ENCODE measurements at places on chromosomes 12 and 14. TPM values are rescaled to one million over a fixed set of nuclear protein-coding genes. Genes with fewer than 3 reads are reported as not detected.

DNA sequence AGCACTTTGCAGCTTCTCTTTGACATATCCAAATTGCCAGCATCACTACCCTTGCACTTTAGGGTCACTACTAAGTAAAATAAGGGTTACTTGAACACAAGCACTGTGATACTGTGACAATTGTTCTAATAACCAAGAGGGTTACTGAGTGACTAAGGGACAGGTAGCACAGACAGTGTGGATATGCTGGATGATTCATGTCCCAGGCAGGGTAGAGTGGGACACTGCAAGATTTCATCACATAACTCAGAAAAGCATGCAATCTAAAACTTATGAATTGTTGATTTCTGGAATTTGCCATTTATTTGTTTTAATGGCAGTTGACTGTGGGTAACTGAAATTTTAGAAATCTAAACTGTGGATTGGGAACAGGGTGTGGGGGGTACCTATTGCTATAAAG, 218.8 kb downstream of the KITLG start:
- no peak for DNase-seq

DNA sequence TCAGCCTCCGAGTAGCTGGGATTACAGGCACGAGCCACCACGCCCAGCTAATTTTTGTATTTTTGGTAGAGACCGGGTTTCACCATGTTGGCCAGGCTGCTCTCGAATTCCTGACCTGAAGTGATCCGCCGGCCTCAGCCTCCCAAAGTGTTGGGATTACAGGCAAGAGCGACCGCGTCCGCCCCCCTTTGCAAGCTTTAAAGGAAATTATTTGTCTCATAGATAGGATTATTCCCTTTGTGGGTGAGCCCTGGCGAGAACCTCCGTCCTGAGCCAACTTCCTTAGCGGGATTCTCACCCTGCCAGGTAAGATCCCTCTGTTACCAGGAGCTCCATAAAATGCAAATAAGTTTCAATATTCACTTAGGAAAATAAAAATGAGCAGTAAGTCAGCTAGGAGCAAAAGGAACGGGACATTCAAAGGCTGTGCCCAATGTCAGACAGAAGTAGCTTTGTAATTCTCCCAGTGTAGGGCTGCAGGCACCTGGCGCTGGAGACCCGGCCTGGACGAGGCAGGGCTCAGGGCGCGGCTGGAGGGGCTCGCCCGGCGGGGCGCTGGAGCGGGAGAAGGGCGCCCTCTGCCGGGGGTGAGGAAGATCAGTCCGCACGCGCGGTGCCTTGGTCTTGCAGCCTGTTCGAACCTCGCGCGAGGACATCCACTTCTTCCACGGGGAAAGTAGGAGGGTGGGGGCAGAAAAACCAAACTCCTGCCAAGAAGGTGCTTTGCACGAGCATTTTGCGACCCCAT, 47.2 kb upstream of the PLXNC1 start:
- peak; percentile 94 for DNase-seq

GRCh38 chr12:51593539-51593938, 2.5 kb downstream of the SCN8A start:
- no peak for DNase-seq

LPAR5 gene
- 16.1 TPM for total RNA-seq

GRCh38 chr12:124917135-124917840, 2.8 kb upstream of the UBC start:
- DNase-seq, result peak; percentile 98

DNA sequence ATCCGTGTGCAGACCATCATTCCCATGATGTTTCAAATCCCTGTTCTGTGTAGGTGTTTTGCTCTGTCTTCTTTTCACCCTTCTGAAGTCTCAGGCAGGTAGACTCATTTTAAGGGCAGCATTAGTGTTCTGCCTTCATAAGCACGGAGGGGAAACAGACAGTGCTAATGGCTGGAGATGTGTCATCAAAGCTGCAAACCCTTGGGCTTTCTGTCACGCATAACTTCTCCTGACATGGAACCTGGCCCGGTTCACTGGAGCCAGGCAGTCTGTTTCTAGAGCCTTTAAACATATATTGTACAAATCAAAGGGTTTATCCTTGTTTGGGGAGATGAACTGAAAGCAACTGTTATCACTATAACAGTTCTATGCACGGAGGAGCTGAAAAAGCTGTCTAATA, 141.4 kb downstream of the TMEM132D start:
- no peak for DNase-seq

TMEM253 gene
- not detected for total RNA-seq

- peak; percentile 99 for DNase-seq
Measured at GRCh38 chr14:50116181-50116956, at the start of gene VCPKMT. Gene VCPKMT (minus strand): TSS chr14:50116572. CDS start chr14:50116552, 20 bp downstream.

GRCh38 chr12:120265473-120266179, at the start of gene PXN:
Gene PXN (minus strand): TSS chr12:120265730. CDS start chr12:120265629, 101 bp downstream.
- peak; percentile 97 for DNase-seq

TAS2R14 gene
- total RNA-seq, result 8.5 TPM

DNA sequence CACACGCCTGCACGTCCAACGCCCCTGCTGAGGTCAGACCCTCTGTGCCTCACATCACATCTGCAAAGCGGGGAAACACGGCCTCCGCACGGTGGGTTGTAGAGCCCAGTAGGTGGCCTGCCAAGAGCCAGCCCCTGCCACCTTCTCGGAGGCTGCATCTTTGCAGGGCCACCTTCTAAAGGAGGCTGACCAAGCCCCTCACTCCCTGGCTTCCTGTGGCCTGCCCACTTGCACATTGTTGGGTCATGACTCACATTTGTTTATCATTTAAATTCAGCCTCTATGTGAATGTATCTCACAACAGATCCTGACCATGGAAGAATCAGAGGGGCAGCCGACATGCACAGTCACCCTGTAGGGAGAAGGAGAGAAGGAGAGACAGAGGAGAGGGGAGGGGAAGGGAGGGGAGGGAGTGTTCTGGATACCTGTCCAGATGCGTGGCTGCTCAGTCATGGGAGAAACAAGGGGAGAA, 319.5 kb upstream of the DIO3 start:
- peak; percentile 62 for DNase-seq

DNA sequence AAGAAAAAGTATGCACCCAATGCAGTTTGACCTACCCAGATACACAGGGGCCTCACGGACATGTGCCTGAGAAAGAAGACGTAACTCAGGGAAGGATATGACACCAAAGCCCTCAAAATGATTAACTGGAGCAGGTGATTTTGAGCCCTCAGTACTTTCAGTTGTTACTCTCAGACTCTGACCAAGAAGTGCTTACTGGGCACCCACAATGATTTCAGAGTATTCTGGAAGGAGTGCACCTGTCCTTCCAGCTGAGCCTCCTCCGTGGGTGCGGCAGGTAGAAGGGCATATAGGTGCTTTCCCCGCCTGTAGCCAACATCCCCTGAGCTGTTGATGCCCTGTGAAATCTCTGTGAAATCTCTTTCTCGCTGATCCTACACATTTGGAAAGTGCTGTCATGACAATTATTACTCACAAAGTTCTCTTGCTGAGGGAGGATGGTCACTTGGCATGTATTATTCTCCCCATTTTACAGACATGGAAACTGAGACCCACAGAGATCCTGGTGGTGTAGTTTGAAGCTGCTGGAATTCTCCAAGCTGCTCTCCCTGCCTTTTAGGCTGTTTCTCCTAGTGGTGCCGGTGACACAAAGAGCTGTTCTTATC, 154.3 kb upstream of the CCND2 start:
- DNase-seq, result no peak

SIRT4 gene
- total RNA-seq, result 1.7 TPM

DNA sequence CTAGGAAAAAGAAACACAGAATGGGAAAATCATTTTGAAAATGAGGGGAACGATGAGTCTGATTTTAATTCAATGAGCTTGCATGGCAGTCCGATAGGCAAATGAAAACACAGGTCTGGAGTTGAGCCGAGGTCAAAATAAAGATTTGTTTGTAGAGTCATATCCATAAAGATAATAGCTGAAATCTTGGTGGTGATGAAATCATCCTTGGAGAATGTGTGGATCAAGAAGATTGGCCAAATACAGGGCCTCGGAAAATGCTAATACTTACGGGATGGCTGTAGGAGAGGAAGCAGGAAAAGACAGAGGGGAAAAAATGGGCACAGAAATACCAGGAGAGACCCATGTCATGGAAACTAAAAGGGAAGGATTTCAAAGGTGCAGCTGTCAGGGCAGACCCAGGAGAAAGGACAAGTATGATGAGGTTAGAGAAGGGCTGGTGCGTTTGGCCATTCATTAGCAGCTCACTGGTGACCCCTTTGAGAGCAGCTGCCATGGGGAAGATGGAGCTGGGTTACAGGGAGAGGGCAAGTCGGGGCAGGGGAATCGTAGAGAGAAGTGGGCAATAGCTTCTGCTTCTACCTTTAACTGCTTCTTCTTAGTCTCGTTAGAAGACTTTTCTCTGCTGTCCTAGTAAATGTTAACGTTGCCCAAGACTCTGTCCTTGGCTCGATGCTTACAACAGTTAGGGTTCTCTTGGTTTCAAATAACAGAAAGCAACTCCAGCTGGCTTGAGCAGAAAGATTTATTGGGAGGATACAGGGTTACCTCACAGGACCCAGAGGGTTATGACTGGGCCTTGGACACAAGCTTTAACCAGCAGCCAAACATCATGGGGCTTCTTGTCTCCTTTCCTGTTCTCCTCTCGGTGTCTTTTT, 161.8 kb downstream of the EFCAB11 start:
- no peak for DNase-seq

- no peak for DNase-seq
Measured at GRCh38 chr12:5480218-5480937, 48.5 kb downstream of the NTF3 start.
